Right forelimb (tissue), 1 donor: ENCODE measurements at places on chromosomes 5 and 9.
A peak's percentile ranks its signal among the peaks of the same experiment; 100 is the strongest.

GRCh38 chr5:80296121-80296520 is 23.7 kb upstream of the SPZ1 start:
- no peak for DNase-seq

- DNase-seq: no peak
These were observed 362.8 kb upstream of the RPS23 start for GRCh38 chr5:82640916-82641315.

GRCh38 chr5:127925916-127926315 is 157.7 kb upstream of the SLC12A2 start:
- DNase-seq: no peak

DNA sequence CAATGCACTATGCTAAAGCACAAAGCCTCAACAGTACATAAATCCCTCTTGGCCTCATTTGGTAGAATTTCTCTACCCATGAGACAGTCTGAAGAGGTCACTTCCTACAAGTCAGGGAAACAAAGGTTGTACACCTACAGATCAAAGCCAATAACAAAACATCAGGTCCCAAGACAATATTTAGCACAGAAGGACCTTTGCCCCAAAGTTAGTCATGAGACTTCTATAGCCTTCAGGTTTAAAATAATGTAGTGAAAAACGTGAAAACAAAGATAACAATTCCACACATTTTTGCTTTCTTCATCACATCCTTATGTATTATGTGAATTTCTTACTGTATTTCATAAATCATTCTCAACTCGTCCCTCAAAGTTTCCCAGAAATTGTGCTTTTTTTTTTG is 15.8 kb downstream of the AFF4 start:
- no peak for DNase-seq

GRCh38 chr5:157382996-157383800 is 76.8 kb upstream of the NIPAL4 start:
- DNase-seq: no peak

DNA sequence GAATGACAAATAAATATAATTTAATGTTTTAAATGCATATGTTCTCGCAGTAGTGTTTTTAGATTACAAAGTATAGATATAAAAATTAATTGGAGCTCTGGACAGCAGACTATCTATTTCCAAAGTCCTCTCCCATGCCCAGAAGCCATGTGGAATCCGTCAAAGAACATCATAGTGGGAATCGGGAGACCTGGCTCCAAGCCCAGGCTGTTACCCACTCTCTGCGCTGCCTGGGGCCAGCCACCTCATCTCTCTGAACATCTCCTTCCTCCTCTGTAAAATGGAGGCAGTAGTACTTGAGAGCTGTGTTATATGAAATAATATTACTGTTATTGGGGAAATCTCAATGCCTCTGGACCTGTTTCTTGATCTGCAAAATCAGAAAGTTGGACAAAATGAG is 58.1 kb upstream of the SLC30A5 start:
- no peak for DNase-seq

DNA sequence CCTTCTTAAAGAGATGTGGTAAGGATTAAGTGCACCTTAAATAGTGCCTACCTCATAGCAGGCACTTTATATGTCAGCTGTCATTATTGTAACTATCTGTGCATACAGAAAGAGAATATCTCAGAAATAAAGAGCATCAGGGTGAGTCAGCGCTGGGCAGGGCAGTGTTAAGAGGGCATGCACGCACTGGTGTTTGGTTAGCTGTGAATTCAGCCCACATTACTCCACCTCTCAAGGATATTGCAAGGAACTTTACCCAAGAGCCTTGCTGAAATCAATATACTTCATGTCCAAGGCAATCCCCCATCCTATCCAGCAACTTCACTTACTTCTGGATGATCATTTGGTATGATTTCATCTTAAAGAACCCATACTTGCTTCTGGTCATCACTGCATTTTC is 300.9 kb downstream of the NTRK2 start:
- no peak for DNase-seq

DNA sequence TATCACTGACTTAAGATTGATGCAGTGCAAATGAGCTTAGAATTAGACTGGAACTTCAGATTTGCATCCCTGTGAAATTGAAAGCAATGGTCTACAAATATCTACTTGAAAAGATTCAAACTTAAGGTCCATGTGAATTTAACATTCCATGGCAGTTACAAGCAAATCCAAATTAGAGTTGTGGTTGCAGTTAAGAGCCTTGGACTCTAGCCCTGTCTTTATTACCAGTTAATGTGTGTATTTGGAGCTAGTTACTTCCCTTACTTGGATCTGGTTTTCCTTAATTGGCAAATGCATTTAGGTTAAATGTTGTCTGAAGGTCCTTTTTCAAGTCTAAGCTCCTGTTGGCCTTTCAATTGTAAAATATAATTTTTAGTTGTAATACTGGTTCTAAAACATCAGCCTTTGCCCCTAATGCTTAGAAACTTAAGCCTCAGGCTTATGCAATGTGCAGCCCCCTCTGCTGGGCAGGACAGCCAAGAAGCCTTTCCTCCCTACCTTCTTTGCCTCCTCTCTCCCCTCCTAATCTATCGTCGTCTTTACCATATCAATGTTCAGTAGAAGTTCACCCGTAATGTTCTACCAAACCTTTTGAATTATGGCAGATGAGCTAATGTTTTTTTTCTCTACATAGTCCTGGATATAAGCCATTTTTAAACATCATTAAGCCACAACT is 59.5 kb downstream of the ERMP1 start:
- DNase-seq: no peak

DNA sequence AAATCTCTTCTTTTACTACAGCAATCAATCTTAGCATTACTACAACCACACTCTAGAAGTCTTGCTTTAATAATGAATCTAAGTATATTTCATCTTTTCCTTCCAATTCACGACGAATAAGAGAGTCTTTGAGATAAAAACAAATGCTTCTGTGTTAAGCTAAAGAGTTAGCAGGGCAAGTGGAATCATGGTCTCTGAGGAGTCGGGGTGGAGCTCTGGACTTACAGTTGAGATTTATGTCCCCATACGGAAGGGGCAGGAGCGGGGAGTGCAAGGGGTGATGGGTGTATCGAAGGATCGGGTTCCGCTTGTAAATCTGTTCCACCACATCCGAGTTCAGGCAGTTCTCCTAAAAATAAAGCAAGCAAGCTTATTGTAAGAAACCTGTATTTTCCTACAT is 59.0 kb upstream of the RETREG1 start:
- DNase-seq: no peak

GRCh38 chr5:114018186-114018585 is 343.7 kb upstream of the KCNN2 start:
- DNase-seq: no peak

DNA sequence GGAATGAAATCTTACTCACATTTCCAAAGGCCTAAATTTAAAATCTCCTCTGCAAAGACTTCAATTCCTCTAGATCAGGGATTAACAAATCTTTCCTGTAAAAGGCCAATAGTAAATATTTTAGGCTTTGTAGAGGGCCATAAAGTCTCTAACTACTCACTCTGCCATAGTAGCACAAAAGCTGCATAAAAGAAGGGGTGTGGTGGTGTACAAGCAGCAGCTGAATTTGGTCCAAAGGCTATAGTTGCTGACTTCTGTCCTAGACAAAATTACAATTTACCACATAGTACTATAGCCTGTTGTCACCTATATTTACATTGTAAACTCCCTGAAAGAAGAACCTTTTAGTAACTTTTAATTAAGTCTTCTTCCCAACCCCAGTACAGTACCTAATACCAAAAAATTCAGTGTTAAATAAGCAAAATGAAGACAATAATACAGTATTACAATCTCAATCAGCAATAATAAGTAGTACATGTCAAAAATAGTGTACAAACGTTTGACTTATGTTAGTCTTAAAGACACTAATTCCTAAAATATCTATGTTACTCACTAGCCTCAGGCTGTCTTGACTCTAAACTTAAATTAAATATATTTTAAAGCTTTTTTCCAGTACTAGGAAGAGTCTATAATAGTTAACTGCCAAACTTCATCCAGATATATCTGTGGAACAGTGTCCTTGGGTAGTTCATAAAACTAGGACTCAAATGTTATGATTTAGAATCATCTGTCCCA is 6.9 kb downstream of the CETN3 start:
- no peak for DNase-seq

DNA sequence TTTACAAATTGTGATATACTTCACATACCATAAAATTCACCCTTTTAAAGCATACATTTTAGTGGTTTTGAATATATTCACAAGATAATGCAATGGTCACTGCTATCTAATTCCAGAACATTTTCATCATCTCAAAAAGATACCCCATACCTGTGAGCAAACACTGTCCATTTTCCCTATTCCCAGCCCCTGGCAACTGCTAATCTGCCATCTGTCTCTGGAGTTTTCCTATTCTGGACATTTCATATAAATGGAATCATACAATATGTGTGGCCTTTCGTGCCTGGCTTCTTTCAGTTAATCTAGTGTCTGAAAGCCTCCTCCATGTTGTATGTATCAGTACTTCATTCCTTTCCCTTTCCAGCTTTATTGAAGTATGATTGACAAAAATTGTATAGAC is 14.7 kb downstream of the SNX30 start:
- no peak for DNase-seq

DNA sequence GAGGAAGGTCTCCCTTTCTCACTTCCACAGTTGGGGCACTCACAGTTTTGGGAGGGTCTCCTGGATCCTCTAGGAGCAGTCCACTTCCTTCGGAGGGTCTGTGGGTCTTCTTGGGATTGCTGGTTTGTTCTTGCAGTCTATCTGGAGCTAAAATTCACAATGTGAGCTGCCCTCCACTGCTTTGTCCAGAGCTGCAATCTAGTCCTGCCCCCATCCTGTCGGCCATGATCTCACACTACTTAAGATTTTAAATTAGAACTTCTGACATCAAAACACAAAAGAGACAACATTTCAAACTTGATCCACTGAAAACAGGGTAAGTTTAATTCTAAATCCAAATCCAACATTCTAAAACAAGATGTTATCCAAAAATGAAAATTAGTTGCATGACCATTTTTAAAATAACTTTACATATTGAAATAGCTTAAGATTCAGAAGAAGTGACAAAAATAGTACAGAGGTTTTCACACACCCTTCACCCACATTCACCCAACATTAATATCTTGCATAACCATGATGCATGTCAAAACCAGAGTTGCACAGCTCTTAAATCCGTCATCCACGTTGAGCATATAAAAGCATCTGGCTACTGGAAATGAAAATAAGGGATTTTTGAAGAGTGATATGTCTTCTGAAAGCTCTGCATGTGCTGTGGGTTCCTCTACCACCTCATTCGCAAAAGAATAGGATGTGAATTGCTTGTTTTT is 113.7 kb upstream of the EPB41L4A start:
- no peak for DNase-seq

DNA sequence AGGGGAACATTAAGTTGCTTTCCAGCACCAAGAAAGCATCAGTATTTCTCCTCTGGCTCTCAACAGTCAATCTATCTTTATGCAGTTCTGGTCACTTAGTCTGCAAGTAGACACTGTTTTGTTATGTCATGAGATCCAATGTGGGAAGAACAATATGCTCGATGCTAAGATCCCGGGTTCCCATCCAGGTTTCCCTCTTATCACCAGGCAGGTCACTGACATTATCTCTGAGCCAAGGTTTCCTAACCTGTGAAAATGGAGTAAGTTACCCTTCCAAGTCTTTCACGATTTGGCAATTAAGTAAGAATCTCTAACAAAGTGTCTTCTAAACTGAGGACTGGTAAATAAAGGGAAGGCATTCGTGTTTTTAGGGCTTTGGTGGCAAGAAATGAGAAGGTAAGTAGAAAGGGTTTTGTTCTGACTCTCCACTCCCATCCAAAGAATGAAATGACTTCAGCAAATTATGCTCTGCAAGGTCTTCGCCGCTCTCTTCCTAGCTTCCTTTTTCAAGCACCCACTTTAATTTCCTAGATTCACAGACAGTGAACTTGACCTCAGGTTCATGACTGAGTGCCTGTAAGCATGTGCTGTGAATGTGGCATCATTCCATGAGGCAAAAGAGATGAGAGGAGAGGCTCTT is 86.4 kb downstream of the DCP2 start:
- no peak for DNase-seq

GRCh38 chr9:94746541-94747370 is 20.3 kb downstream of the AOPEP start:
- DNase-seq: no peak

DNA sequence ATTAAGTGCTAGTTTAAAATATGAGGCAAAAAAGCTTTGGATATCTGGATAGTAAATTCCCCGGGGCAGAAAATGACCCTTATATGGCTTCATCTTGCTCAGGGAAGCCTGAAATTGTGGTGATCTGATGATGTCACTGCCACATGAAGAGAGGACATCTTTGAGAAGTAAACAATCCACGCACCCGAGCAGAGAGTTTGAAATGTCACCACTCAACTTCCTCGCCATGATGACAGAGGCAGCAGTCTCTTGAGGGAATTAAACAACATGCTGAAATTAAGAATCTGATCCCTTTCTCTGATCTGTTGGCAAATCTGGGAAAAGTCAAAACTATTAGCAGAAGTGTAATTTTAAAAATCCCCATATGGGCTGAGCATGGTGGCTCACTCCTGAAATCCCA is 110.0 kb downstream of the TLE1 start:
- DNase-seq: no peak

- DNase-seq: no peak
These were observed 40.4 kb downstream of the C5 start for GRCh38 chr9:121009650-121010049.

GRCh38 chr5:59416451-59416850 is 477.1 kb downstream of the PDE4D start:
- no peak for DNase-seq

GRCh38 chr9:93060746-93061259 is 2.3 kb downstream of the SUSD3 start:
- no peak for DNase-seq

GRCh38 chr9:112886351-112886750 is 4.3 kb downstream of the SLC46A2 start:
- no peak for DNase-seq

GRCh38 chr5:167713896-167714295 is 577.5 kb upstream of the WWC1 start:
- DNase-seq: no peak

GRCh38 chr5:43338862-43339261 is 25.6 kb upstream of the HMGCS1 start:
- no peak for DNase-seq

DNA sequence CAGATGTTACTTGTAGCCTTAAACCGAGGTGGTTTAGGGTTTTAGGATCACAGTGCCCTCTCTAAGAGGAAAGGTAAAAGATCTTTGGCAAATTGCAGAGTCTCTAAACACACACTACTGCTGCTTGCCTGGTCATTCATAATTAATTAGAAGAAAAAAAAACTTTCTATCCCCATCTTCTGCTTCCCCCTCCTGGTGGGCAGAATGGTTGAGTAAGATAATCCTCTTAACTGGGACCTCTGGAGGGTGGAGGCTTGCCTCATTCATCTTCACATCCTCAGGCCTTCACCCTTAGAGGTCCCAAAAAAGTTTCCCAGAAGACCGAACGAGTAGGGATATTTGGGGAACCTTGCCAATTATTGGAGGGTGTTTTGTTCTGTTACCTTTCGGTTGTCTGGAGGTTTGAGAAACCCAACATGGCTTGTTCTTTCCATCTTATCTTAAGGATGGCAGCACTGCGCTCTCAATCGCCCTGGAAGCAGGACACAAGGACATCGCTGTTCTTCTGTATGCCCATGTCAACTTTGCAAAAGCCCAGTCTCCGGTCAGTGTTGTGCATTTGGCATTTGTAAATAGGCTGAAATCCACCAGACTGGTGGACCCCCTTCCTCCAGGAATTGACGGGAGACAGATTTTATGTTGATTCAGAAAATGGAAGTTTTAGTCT is 97.3 kb upstream of the DMRT1 start:
- no peak for DNase-seq

- peak; percentile 78 for DNase-seq
These were observed 116.8 kb upstream of the TBC1D2 start for GRCh38 chr9:98372077-98372836.
